ENCODE measurements at places on chromosomes 2 and 18. TPM values are rescaled to one million over a fixed set of nuclear protein-coding genes. Genes with fewer than 3 reads are reported as not detected.

- no peak for DNase-seq
Observed at GRCh38 chr2:8862230-8862629, 24.8 kb upstream of the KIDINS220 start.

DNA sequence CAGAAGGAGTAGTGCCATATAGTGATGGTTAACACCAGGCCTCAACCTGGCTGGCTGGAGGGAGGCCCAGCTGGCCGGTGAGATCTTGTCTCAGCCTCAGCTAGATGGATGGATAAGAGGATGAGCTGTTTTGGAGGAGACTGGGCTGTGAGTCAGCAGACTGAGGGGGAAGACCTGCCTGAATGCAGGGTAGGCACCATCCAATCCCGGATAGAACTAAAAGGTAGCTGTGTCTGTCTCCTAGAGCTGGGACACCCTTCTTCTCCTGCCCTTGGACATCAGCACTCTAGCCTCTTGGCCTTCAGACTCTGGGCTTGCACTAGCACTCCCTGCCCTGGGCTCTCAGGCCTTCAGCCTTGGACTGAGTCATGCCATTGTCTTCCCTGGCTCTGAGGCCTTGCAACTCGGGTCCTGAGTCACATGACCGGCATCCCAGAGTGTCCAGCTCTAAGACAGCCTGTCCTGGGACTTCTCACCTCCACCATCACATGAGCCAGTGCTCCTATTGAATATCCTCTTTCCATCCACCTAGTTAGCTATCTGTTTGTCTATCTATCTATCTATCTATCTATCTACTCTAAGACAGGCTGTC lies 131.3 kb downstream of the TPO start:
- no peak for DNase-seq

DNA sequence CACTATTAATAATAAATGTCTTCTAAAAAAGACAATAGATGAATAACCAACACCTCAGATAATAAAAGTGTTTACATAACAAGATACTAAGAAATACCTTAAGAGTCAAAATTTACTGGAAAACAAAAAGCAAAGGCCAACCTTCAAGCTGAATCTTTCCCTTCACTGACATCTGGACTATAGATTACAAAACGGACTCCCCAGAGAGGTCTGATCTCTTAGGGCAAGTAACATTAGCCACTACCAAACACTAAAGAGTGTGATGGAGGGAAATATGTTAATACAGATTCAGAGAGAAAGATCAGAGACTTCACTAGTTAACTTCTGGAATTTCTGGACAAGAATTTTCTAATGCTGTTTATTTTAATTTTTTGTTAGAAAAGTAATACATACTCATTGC lies 13.9 kb downstream of the CLASP1 start:
- no peak for DNase-seq

Gene UGT1A8
- total RNA-seq: not detected

- DNase-seq: no peak
Observed at GRCh38 chr2:151654085-151654484, 80.2 kb downstream of the NEB start.

Gene IKZF2
- 0.80 TPM for total RNA-seq

- no peak for DNase-seq
Observed at GRCh38 chr18:60506682-60507081, 134.1 kb upstream of the MC4R start.

Gene RND3
- total RNA-seq: 222 TPM

DNA sequence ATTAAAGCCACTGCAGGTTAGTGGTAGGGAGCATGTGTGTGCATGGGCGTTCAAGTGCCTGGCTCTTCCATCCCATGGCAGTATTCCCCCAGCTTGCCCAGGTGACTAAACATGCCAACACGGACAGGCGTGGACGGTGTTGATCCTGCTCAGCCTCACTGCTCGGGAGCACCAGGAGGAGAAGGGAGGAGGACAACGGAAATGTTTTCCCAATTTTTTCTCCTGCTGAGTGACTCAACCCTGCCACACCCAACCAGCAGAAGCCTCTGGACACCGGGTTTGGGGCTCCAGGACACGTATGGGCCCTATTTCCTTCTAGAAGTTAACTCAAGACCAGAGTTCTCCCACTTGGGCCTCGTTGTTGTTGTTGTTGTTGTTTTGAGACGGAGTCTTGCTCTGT lies 139.1 kb downstream of the CYP26B1 start:
- DNase-seq: no peak

GRCh38 chr2:60100034-60100433 lies 453.4 kb downstream of the BCL11A start:
- DNase-seq: peak; percentile 59

- DNase-seq: no peak
Observed at GRCh38 chr2:85248773-85249509, 78.8 kb downstream of the TGOLN2 start.

Gene PAX3
- not detected for total RNA-seq

DNA sequence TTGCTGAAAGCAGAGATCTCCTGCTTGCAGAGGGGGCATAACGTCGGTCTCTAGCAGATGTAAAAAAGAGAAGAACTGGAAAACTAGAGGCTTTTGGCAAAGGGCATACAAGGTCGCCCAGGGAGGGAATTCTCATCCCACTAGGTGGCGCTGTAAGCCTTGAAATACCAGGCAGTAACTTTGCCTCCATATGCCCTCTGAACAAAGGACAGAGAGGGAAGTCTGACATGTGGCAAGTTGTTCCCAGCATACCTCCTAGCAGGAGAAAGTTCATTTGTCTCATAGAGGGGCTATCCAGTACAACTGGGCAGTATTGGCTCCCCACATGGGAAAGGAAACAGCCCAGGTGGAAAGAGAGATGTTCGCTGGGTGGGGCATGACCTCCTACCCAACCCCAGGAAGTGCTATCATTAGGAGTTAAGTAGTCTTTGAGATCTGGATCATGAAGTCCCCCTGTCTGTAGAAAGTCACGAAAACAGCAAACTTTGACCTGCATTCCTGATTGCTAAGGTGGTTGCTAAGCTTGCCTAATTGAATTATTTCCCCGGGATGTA lies 39.9 kb downstream of the STK17B start:
- DNase-seq: no peak

DNA sequence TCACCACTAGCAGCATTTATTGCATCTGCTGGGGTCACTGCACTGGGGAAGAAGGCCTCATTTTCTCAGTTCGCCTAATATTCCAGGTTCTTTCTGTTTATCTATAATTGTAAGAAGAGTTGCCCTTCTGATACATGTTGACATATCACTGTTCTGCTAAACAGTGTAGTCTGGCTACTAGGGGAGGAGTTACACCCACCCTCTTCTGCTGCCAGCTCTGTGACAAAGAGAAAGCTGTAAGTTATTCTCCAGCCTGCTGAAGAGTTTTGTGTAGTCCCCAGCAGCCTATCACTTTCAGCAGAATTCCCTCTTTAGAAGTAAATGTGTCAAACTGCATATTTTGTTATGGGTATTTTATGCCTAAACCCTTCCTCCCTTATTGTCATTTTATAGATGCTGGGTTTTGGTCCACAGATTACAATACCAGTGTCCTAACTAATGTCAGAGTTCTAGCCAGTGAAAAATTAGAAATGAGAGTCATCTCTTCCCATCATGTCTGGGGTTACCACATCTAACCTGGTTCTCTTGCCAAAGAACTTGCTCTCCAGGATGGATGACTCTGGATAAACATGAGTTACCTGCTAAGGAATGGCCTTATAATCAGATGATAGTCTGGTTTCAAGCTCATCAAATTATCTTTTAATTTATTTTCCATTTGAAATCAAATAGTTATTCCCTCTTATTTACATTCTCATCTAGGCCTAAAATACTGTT lies 5.6 kb upstream of the MBOAT2 start:
- DNase-seq: no peak

Gene KHK
- total RNA-seq: 7.3 TPM

GRCh38 chr2:126698376-126698775 lies 42.4 kb downstream of the GYPC start:
- DNase-seq: no peak

GRCh38 chr2:11393711-11394236 lies 49.3 kb upstream of the ROCK2 start:
- peak; percentile 36 for DNase-seq

DNA sequence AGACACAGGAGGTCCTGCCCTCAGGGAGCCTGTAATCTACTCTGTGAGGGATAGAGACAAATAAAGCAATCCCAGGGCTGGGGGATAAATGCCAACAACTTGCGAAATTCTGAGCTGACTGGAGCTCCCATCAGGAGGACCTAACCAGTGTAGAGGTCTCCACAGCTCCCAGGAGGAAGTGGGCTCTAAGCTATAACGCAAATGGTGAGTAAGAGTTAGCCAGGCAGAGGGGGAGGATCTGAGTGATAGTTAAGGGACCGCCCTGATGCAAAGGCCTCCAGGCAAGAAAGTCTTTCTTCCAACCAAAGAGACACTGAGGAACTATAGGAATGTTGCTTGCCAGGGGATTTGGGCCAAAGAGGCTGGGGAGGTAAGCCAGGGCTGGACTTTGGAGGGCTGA lies 16.0 kb upstream of the ZNF532 start:
- DNase-seq: no peak

DNA sequence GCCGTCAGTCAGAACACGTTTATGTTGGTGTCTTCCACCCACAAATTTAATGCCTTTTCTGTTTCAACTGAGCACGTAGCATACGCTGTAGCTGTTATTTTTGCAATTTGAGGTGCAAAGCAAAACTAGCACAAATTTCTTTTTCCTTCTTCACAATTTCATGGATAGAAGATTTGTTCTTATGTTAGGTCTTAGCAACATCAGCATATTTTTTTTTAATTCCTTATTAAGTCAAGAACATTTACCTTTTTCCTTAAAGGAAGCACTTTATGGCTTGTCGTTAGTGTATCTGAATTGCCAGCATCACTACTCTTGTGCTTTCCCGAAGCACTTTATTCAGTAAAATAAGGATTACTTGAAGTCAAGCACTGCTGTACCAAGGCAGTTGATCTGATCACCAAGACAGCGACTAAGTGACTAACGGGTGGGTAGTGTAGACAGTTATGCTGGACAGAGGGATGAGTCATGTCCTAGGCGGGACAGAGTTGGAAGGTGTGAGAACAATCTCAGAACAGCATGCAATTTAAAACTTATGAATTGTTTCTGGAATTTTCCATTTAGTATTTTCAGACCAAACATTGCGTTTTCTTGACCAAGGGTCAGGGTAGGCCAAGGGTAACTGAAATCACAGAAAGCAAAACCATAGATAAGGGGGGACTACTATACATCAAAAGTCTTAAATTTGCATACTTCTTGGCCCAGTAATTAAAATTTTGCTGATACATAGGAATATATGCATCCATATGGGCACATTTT lies 13.3 kb downstream of the BABAM2 start:
- no peak for DNase-seq

DNA sequence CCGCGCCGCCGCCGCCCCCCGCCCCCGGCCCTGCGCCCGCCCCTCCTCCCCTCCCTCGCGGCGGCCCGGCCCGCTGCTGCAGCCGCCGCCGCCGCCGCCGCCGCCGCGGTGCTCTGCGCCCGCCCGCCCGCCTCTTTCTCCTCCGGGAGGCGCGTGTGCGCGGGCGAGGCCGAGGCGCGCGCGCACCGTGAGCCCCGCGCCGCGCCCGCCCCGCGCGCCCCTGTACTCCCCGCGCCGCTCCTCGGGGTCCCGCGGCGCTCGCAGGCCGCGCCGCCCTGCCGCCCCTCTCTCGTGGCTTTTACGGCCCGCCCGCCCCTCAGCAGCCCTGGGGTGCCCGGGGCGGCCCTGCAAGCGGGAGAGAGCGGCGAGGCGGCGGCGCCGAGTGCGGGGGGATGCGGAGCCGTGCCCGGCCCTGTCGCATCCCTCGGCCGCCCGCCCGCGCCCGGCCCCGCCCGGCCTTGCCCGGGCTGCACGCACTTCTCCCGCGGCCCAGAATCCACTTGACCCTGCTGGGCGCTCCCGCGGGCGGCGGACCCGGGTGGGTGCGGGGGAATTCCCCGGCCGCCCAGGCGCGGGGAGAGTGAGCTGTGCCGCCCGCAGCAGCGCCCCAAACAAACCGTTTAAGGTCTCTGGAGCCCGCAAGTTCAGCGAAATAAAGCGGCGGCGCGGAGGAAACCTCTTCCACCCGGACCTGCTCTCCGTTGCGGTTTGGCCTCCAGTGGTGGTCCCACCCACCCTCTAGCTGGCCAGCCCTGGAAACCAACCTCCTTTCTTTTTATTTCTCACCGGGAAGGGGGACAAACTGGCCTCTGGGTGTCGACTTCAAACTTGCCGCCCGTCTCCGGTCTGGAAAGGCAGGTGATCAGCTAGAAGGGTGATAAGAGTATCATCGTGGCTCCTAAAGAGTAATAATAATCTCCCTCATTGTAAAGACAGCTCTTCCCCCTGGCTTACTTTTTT lies 37.4 kb downstream of the AFF3 start:
- peak; percentile 48 for DNase-seq

Gene IL36A
- not detected for total RNA-seq

Gene FHL2
- 70.4 TPM for total RNA-seq

Gene COQ10B
- 61.2 TPM for total RNA-seq

Gene PMAIP1
- 0.27 TPM for total RNA-seq

DNA sequence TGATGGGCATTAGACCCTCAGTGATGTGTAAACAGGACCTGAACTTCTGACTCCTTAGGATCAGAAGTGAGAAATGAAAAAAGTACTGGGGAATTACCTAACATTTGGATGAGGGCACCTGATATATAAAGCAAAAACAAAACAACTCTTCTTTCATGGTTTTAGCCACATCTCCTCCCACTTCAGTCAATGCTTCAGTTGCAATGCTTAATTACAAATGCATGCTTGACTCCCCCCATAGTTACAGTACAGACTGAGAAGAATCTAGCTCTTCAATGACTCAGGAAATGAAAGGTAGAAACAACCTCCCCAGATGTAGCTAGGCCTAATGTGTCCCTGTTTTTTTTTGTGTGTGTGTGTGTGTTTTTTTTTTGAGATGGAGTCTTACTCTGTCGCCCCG lies 276.8 kb upstream of the POU3F3 start:
- DNase-seq: no peak

DNA sequence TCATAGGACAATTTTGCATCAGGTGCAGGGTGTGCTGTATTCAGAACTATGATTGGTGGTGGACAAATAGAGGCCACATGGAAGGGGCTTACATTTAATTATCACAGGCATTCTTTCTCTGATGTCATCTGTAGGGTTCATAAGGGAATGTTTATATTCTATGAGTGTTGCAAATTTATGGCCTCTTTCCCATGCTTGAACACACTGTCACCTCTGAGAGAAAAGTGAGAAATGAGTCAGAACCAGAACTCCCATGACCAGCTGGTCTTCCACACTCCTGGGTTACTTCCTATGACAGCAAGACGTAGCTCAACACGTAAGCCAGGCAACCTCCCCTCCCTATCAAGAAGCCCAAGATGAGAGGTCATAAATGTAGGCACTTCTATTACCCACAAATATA lies 310.8 kb downstream of the PIEZO2 start:
- DNase-seq: no peak

Gene TCF23
- total RNA-seq: not detected

- no peak for DNase-seq
Observed at GRCh38 chr2:157822993-157823392, 53.1 kb downstream of the ACVR1 start.

DNA sequence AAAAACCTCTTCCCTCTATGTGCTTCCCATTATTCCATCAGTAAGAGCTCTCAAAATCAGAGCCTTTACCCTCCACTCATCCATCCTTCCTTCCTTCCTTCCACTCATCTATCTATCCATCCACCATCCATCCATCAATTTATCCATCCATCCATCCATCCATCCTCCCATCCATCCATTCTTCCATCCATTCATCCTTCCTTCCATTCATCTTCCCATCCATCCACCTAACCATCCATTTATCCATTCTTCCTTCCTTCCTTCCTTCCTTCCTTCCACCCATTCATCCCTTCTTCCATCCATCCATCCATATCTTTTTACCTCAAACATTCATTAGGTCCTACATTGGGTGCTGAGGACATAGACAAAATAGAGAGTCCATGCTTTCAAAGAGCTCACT lies 19.4 kb upstream of the KCNF1 start:
- DNase-seq: no peak

GRCh38 chr2:126719191-126719832 lies 63.4 kb downstream of the GYPC start:
- no peak for DNase-seq

All from G401 (cell line).